Dermis lymphatic vessel endothelial cell (primary cell): ENCODE measurements at places on chromosomes 16 and 17. TPM values are rescaled to one million over a fixed set of nuclear protein-coding genes. Genes with fewer than 3 reads are reported as not detected.

Gene SLC52A1
- total RNA-seq = under 0.01 and 0.17 TPM in 2 replicates

Gene NME2
- total RNA-seq = 576 and 680 TPM in 2 replicates

Gene FAM171A2
- 5.0 TPM in 2 replicates for total RNA-seq

Gene SOST
- total RNA-seq = not detected in 2 replicates

Gene KLHL11
- 26.1 and 37.9 TPM in 2 replicates for total RNA-seq

Gene ASIC2
- 0.34 TPM in 1 of 2 replicates, not detected in the other for total RNA-seq

Gene HSPB9
- under 0.01 TPM in 1 of 2 replicates, not detected in the other for total RNA-seq

Gene KRT33A
- total RNA-seq = not detected in 2 replicates

Gene MYH8
- total RNA-seq = not detected in 2 replicates

Gene FN3K
- 3.8 and 4.2 TPM in 2 replicates for total RNA-seq

Gene ABCC11
- total RNA-seq = not detected in 2 replicates

Gene IQCK
- total RNA-seq = 8.9 and 9.2 TPM in 2 replicates

Gene CXCL16
- total RNA-seq = 0.54 and 0.77 TPM in 2 replicates

Gene CTF1
- total RNA-seq = 0.09 and 0.33 TPM in 2 replicates

Gene SCNN1G
- total RNA-seq = 0.69 and 2.2 TPM in 2 replicates

Gene TPSG1
- total RNA-seq = not detected in 2 replicates
